Purkinje cell (primary cell): ENCODE measurements at places on chromosomes 2 and 18. TPM values are rescaled to one million over a fixed set of nuclear protein-coding genes. Genes with fewer than 3 reads are reported as not detected.

The PSTPIP2 gene
- 1.6 and 2.1 TPM in 2 replicates for polyA plus RNA-seq

The CFAP210 gene
- 5.2 and 5.5 TPM in 2 replicates for polyA plus RNA-seq

The HAAO gene
- polyA plus RNA-seq, result not detected in 2 replicates

The TDRD15 gene
- polyA plus RNA-seq, result not detected in 2 replicates

The RAB6C gene
- polyA plus RNA-seq, result 2.8 TPM in 1 of 2 replicates, not detected in the other

The L3MBTL4 gene
- polyA plus RNA-seq, result 0.31 TPM in 1 of 2 replicates, not detected in the other

The PKDCC gene
- polyA plus RNA-seq, result 4.9 TPM in 1 of 2 replicates, not detected in the other

The SLC20A1 gene
- 732 and 829 TPM in 2 replicates for polyA plus RNA-seq

The GKN2 gene
- polyA plus RNA-seq, result not detected in 2 replicates

The RTP5 gene
- not detected in 2 replicates for polyA plus RNA-seq

The CNRIP1 gene
- 58.7 and 86.7 TPM in 2 replicates for polyA plus RNA-seq

The IL1F10 gene
- polyA plus RNA-seq, result not detected in 2 replicates

The POTEI gene
- 0.67 TPM in 1 of 2 replicates, not detected in the other for polyA plus RNA-seq

The IL1RL1 gene
- not detected in 2 replicates for polyA plus RNA-seq

The DYNAP gene
- polyA plus RNA-seq, result not detected in 2 replicates

The RPRM gene
- polyA plus RNA-seq, result 0.27 TPM in 1 of 2 replicates, not detected in the other

The SDC1 gene
- polyA plus RNA-seq, result 3.1 and 9.0 TPM in 2 replicates

The NXPH2 gene
- 1.5 TPM in 1 of 2 replicates, not detected in the other for polyA plus RNA-seq

The FASTKD1 gene
- polyA plus RNA-seq, result 25.0 and 51.9 TPM in 2 replicates

The ABCB11 gene
- polyA plus RNA-seq, result 0.03 TPM in 1 of 2 replicates, not detected in the other

The RBBP8 gene
- polyA plus RNA-seq, result 7.4 and 8.2 TPM in 2 replicates

The CFLAR gene
- polyA plus RNA-seq, result 4.5 and 4.9 TPM in 2 replicates

The GPBAR1 gene
- polyA plus RNA-seq, result not detected in 2 replicates

The IL36B gene
- polyA plus RNA-seq, result not detected in 2 replicates

The OLA1 gene
- polyA plus RNA-seq, result 289 and 325 TPM in 2 replicates

The UGT1A8 gene
- not detected in 2 replicates for polyA plus RNA-seq

The SMIM21 gene
- not detected in 2 replicates for polyA plus RNA-seq

The GALR1 gene
- polyA plus RNA-seq, result 0.32 TPM in 1 of 2 replicates, not detected in the other

The DAW1 gene
- polyA plus RNA-seq, result not detected in 2 replicates

The GRHL1 gene
- polyA plus RNA-seq, result 0.88 and 1.6 TPM in 2 replicates

The CDH2 gene
- 101 and 121 TPM in 2 replicates for polyA plus RNA-seq

The SIX2 gene
- polyA plus RNA-seq, result not detected in 2 replicates

The OSBPL6 gene
- 33.5 and 35.2 TPM in 2 replicates for polyA plus RNA-seq

The TANC1 gene
- polyA plus RNA-seq, result 93.5 and 118 TPM in 2 replicates

The CFC1 gene
- polyA plus RNA-seq, result 0.39 and 0.85 TPM in 2 replicates

The GAD1 gene
- polyA plus RNA-seq, result 377 and 427 TPM in 2 replicates

The HJURP gene
- not detected in 2 replicates for polyA plus RNA-seq

The CHRNG gene
- not detected in 2 replicates for polyA plus RNA-seq

The CABLES1 gene
- 2.7 and 2.9 TPM in 2 replicates for polyA plus RNA-seq

The SGPP2 gene
- 3.1 and 3.2 TPM in 2 replicates for polyA plus RNA-seq

The MYOM1 gene
- 3.7 and 3.9 TPM in 2 replicates for polyA plus RNA-seq

The CCDC148 gene
- polyA plus RNA-seq, result 6.8 and 8.5 TPM in 2 replicates

The MARCHF7 gene
- 213 and 251 TPM in 2 replicates for polyA plus RNA-seq

The PASK gene
- polyA plus RNA-seq, result 0.38 and 1.3 TPM in 2 replicates

The LYPD1 gene
- polyA plus RNA-seq, result 1.6 and 1.7 TPM in 2 replicates

The ALPG gene
- not detected in 2 replicates for polyA plus RNA-seq

The UNC80 gene
- polyA plus RNA-seq, result 12.9 and 14.8 TPM in 2 replicates

The SCYGR4 gene
- polyA plus RNA-seq, result not detected in 2 replicates

The ALK gene
- polyA plus RNA-seq, result 0.42 and 0.49 TPM in 2 replicates

The KCNG2 gene
- not detected in 2 replicates for polyA plus RNA-seq

The ELOA2 gene
- not detected in 2 replicates for polyA plus RNA-seq

The MC4R gene
- polyA plus RNA-seq, result not detected in 2 replicates

The KCNJ13 gene
- 1.1 and 4.3 TPM in 2 replicates for polyA plus RNA-seq
